ENCODE measurements at places on chromosomes 1 and 21.

GRCh38 chr1:150076066-150076465 lies 8.5 kb downstream of the VPS45 start:
- no peak for DNase-seq

- peak; percentile 57 for DNase-seq
These were observed 1.1 kb upstream of the TMEM167B start for GRCh38 chr1:109089242-109090015.

- no peak for DNase-seq
These were observed 2065.7 kb downstream of the MRPL39 start for GRCh38 chr21:23541571-23541970.

- no peak for DNase-seq
These were observed 471.7 kb upstream of the ADGRL2 start for GRCh38 chr1:81329041-81329440.

DNA sequence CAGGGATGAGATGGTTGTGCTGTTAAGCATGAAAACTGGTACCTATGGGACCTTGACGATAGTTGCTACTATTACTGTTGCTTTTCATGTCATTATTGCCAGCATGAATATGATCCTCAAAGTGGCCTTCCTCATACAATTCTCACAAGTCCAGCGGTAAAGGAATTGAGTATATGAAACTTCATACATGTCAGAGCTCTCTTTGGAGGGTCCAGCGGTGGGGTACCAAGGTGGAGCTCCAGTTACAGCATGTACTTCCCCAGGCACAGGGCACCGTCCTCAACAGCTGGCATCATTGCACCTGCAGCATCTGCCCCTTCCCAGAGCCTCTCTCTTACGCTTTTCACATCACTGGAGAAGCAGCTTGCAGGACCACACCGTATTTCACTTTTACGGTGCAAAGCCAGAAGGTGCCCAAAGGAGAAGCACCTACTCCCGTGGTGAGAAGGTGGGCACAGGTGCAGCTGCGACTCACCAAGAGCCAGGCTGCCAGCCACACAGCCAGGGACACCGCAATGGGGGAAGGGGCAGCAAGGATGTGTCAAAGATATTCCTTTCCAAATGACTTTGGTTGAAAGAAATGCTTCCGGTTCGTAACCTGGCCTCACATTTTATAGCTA lies 166.4 kb upstream of the IRF2BP2 start:
- DNase-seq = no peak

GRCh38 chr1:20366463-20367115 lies 75.9 kb downstream of the VWA5B1 start:
- DNase-seq = no peak

- DNase-seq = peak; percentile 84
These were observed 82.0 kb upstream of the ROR1 start for GRCh38 chr1:63691701-63692425.

DNA sequence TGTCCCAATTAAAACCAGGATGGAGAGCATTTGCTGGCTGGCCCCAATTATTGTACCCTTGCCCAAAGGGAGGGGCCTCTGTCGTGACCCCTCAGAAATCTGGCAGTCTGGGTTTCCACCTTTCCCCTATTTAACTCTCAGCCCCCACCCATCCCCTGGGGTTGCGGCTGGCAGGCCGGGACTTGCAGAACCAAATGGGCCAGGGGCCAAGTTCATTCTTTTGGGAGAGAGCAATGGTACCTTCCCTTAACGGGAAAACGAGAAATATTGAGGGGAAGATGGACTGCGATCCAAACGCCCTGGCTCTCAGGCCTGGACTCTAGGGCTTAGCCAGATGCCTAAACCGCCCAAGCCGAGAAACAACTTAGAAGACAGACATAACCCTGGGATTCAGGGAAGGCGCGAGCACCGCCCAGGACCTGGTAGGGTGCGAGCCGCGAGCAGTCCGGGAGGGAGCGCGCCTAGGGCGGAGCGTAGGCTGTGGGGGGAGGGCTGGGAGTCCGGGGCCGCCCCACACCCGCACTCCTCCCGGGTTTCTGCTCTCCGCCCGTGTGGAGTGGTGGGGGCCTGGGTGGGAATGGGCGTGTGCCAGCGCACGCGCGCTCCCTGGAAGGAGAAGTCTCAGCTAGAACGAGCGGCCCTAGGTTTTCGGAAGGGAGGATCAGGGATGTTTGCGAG lies at the start of gene SLC27A3:
Gene SLC27A3, plus strand, starts transcription at position 628 of the 678 bp plus-strand sequence. CDS start 91 bp downstream, outside the sequence.
- no peak for DNase-seq

DNA sequence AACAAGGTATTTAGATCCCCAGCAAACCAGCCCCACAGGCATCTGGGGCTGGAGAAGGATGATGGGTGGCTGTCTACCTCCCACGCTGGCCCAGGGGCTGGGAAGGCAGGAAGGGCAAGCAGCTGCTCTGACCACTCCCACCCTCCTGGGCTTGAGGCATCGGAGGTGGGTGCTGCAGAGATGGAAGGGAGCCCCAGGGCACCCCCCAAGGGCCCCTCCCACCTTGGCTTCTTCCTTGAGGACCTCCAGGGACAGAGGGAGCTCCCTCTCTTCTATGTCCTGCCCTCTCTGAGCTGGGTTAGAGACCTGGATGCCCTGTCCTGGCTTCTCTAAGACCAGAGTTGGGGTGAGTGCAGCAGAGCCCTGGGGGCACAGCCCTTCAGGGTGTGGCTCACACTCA lies 3.1 kb downstream of the CD52 start:
- DNase-seq = no peak

- no peak for DNase-seq
These were observed 308.8 kb downstream of the BRINP3 start for GRCh38 chr1:190168893-190169280.

- DNase-seq = no peak
These were observed 11.7 kb downstream of the CD2 start for GRCh38 chr1:116765962-116766361.

- no peak for DNase-seq
These were observed 17.6 kb downstream of the ATP2B4 start for GRCh38 chr1:203644191-203644590.

DNA sequence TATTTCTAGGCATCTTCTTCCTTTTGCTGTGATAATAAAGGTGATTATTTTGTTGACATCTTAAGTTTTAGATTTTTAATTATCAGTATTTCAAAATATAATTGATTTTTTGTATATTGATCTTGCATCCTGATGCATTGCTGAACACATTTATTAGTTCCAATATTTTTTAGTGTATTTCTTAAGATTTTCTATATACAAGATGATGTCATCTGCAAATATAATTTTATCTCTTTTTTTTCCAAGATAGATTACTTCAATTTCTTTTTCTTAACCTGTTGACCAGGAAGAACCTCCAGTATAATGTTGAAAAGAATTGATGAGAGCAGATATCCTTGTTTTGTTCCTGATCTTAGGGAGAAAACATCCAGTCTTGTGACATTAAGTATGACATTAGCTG lies 54.8 kb upstream of the LRRN2 start:
- no peak for DNase-seq

DNA sequence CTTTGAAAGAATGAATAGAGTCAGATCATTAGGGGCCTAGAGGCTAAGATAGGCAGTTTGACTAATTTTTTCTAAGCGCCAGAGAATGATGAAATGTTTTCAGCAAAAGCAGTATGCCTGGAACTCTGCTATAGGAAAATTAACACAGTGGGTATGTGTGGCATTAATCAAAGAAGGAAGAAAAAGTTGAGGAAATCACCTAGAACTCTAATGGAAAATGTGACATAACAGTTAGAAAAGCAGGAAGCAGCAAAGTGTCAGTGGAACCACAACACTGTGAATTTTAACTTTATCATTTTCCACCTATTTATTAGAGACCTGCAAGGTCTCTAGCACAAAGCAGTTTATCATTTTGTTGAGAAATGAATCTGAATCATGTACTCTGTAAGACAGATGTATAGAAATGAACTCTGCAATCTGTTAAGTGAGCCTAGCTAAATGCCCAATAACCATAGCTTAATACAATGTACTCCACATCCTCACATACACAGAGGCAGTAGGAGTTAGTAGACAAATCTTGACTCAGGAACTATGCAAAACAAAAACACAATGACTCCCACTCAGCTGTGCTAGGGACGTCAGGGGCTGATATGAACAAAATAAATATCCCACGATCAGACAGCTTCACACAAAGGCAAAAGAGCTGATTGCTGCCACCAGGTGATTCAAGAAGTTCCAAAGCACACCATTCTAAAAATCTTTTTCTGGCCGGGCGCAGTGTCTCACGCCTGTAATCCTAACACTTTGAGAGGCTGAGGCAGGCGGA lies 500.7 kb upstream of the NFIA start:
- no peak for DNase-seq

GRCh38 chr21:43768868-43769167 lies 7.3 kb downstream of the CSTB start:
- DNase-seq = no peak

DNA sequence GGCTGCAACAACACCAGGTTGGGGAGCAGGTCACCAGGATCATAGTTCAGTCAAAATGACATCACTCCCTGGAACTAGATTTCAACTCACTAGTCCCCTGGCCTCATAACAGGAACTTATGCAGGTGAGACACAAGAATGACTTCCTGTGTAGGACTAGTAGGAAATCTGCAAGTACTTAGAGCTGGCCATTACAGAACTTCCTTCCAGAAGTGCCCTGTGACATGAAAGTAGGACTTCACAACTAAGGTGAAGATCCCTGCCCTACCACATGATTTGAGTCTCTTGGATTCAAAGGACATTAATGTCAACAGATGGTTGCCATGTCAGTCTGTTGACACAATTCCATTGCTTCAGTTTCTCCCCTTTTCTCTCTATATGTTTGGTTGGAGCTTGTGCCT lies 223.1 kb downstream of the RPS6KC1 start:
- DNase-seq = no peak

- peak; percentile 41 for DNase-seq
These were observed 11.7 kb downstream of the NR5A2 start for GRCh38 chr1:200038981-200039848.

- no peak for DNase-seq
These were observed 110.3 kb downstream of the TIAM1 start for GRCh38 chr21:31233711-31234110.

- no peak for DNase-seq
These were observed 42.6 kb upstream of the PIGV start for GRCh38 chr1:26745191-26745590.

GRCh38 chr1:247216261-247216660 lies 39.6 kb upstream of the VN1R5 start:
- DNase-seq = no peak

DNA sequence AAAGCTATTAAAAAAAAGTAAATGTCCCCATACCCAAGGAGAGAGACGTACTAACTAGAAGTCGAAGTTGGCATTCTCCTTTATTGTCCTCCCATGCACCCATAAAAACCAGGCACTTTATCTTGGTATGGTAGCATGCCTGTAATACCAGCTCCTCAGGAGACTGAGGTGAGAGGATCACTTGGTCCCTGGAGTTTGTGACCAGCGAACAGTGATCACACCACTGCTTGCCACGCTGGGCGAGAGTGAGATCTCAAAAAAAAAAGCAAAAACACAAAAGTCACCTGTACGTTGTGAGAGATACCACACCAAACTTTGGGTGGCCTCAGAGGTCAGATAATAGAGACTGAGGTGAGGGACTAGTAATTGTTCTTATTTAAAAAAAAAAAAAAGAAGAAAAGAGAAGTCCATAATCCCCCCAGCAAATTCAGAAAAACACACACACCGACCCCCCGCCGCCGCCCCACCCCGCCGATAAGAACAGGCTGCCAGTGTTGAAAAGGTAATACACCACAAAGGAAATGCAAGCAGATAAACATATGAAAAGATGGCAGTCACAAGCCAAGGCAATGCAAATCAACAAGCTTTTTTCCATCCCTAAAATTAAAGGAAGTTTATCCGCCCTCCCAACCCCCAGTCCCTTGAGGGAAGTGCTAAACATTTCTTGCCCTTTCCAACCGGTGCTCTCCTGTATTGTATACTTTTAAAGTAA lies 3.6 kb downstream of the L1TD1 start:
- DNase-seq = no peak

- no peak for DNase-seq
These were observed 77.3 kb upstream of the NFASC start for GRCh38 chr1:204793259-204793914.

GRCh38 chr21:19011451-19011850 lies 607.9 kb upstream of the TMPRSS15 start:
- no peak for DNase-seq

GRCh38 chr1:18955441-18956192 lies 859 bp downstream of the IFFO2 start:
- peak; percentile 12 for DNase-seq

- DNase-seq = no peak
These were observed 3.4 kb upstream of the EEIG2 start for GRCh38 chr1:108556499-108556898.

DNA sequence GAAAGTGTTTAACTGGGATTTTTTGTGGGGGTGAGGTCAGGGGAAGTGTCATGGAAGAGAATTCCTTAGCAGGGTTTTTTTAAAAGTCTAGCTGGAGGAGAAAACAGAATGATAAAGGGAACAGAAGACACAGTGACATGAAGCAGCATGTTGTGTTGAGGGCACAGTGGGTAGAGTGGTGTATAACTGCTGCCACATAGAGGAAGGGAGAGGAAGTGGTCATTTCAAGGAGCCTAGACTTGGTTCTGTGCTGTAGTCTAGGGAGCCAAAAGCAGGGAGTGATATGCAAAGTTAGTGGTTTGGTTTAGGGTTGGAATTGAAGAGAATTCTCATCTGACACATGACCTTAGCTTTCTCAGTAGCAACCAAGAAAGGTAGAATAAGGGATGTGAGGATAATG lies 10.2 kb downstream of the EEIG2 start:
- DNase-seq = peak; percentile 87

GRCh38 chr1:41455479-41456332 lies 28.8 kb downstream of the EDN2 start:
- no peak for DNase-seq

- no peak for DNase-seq
These were observed 210.3 kb upstream of the USP24 start for GRCh38 chr1:55425310-55425930.

- DNase-seq = no peak
These were observed 42.3 kb upstream of the KCNK2 start for GRCh38 chr1:215040190-215040589.

DNA sequence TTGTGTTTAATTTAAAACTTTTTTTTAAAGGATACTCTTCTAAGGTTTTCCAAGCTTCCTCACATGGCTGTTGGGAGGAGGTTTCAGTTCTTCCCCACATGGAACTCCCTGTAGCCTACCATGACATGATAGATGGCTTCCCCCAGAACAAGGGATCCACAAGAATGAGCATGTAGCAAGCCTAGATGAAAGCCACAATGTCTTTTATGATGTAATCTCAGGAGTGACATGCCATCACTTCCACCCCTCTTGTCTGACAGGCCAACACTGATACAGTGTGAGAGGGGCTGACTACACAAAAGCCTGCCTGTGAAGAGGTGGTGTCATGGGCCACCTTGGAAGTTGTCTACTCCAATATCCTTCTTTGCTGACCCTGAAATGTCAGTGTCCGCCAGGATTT lies 32.0 kb downstream of the CD34 start:
- no peak for DNase-seq
